A549 treated with Hydrocortisone at 1 μM for 4 hours (cell line): ENCODE measurements at places on chromosomes 1 and 21. TPM values are rescaled to one million over a fixed set of nuclear protein-coding genes. Genes with fewer than 3 reads are reported as not detected.

Gene B3GALT2
- total RNA-seq: not detected in 5 replicates

Gene LRRIQ3
- 0.54 to 0.82 TPM (median 0.74 TPM) in 5 replicates for total RNA-seq

Gene TRPM2
- total RNA-seq: 6.7 to 10.5 TPM (median 8.3 TPM) in 5 replicates

Gene CRABP2
- total RNA-seq: 7.2 to 12.0 TPM (median 7.8 TPM) in 5 replicates

Gene KCNJ9
- total RNA-seq: not detected in 5 replicates

Gene CDKN2C
- total RNA-seq: 10.3 to 11.1 TPM (median 10.4 TPM) in 5 replicates

Gene NBPF10
- total RNA-seq: 0.86 to 1.3 TPM (median 1.1 TPM) in 5 replicates

Gene DMRTA2
- total RNA-seq: 0.09 to 0.21 TPM (median 0.17 TPM) in 4 of 5 replicates, not detected in the other

Gene C1orf35
- total RNA-seq: 27.6 to 38.6 TPM (median 36.4 TPM) in 5 replicates

Gene CD244
- not detected in 5 replicates for total RNA-seq

Gene LORICRIN
- not detected in 5 replicates for total RNA-seq

Gene CYP4Z1
- not detected in 5 replicates for total RNA-seq

Gene SFPQ
- 175 to 284 TPM (median 190 TPM) in 5 replicates for total RNA-seq

Gene OR14A16
- not detected in 5 replicates for total RNA-seq

Gene B3GALNT2
- 15.2 to 23.8 TPM (median 17.9 TPM) in 5 replicates for total RNA-seq

Gene OR2AK2
- total RNA-seq: not detected in 5 replicates

Gene FNDC5
- 0.25 to 0.98 TPM (median 0.42 TPM) in 5 replicates for total RNA-seq

Gene PGLYRP3
- not detected in 5 replicates for total RNA-seq

Gene OR2T29
- total RNA-seq: not detected in 5 replicates

Gene C1orf52
- total RNA-seq: 17.3 to 20.6 TPM (median 20.0 TPM) in 5 replicates

Gene SORT1
- 3.7 to 6.1 TPM (median 4.0 TPM) in 5 replicates for total RNA-seq

Gene TMEM82
- not detected in 5 replicates for total RNA-seq

Gene TNFSF4
- total RNA-seq: 0.03 to 0.09 TPM (median 0.08 TPM) in 5 replicates

Gene LEFTY2
- total RNA-seq: 0.05 to 0.21 TPM (median 0.13 TPM) in 4 of 5 replicates, not detected in the other

Gene SH3BGR
- 0.27 to 2.3 TPM (median 0.79 TPM) in 5 replicates for total RNA-seq

Gene LCE1E
- total RNA-seq: 0.08 to 0.17 TPM (median 0.12 TPM) in 3 of 5 replicates, not detected in the others

Gene TMEM52
- total RNA-seq: 0.44 to 1.4 TPM (median 0.93 TPM) in 5 replicates
